NCI-H1436 (cell line): ENCODE measurements at places on chromosomes 11 and 22.

DNA sequence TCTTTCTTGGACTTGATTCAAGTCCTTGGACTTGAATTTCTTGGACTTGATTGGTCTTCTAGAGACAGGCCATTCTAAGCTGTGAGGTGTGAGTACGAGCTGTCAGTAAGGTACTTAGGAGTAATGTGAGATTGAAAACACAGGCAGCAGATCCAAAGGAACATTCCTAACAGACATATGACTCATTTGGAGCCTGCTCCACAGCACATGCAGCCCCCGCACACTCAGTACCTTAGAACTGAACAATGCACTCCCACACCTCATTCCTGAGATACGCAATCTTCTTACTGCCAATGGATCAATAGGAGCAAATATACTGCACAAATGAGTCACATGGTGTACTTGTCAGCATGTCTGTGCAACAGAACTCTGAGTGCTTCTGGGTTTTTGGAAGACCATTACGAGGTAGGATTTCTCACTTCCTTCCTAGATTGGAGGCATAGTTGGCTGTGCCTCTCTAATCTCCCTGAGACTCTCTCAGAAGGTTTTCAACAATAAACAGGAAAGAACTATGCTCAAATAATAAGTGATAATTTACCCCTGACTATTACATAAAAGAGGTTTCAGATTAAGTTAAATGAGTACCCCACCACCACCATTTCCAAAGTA, 243.1 kb downstream of the KCNA4 start:
- no peak for DNase-seq

GRCh38 chr11:30107899-30108298, 91.1 kb upstream of the KCNA4 start:
- no peak for DNase-seq

DNA sequence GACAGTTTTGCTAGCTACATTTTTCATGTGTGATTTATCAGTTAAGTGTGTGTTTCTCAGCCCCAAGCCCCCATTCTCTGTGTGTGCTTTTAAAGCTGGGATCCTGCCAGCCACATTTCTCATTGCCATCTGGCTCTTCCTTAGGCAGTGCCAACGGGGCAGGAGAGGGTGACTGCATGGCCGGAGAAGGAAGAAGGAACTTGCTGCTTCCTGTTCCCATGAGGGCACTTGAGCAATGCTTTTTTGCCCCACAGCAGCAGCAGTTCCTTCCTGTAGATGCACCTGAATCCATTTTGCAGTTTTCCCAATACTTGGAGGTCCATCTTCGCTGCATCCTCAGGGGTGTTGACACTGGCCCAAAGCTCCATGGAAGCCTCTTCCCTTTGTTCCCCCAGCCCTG, 37.5 kb downstream of the TNRC6B start:
- no peak for DNase-seq

DNA sequence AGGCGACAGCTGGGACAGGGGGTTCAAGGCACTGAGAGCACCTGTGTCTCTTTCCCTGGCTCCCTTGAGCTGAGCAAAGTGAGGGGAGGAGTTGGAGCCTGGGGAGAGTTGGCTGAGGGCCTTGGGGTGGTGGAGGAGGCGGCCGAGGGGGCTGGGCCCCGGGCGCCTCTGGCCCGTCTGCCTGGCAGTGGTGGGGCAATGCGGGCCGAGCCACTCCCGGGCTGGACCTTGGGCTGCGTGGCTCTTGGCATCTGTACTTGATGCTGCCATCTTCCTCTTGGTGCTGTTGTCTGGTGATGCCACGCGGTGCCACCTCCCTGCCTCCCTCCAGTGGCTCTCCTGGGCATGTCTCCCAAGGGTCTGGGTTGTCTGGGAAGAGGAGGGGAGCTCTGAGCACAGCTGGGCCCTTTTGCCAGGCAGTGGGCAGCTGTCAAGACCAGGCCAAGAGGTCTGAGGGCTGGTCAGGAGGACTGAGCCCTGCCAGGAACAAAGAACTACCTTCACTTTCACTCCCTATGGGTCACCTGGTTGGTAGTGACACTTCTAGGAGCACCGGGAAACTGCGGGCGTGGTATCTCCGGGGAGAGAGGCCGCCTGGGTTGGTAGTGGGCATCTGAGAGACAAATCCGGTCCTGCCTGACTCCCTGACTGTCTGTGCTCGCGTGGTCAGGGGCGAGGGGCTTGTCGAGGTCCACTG, 1.3 kb downstream of the GRIK4 start:
- DNase-seq = peak; percentile 22

- no peak for DNase-seq
Measured at GRCh38 chr11:130180491-130180890, 20.9 kb downstream of the ST14 start.

DNA sequence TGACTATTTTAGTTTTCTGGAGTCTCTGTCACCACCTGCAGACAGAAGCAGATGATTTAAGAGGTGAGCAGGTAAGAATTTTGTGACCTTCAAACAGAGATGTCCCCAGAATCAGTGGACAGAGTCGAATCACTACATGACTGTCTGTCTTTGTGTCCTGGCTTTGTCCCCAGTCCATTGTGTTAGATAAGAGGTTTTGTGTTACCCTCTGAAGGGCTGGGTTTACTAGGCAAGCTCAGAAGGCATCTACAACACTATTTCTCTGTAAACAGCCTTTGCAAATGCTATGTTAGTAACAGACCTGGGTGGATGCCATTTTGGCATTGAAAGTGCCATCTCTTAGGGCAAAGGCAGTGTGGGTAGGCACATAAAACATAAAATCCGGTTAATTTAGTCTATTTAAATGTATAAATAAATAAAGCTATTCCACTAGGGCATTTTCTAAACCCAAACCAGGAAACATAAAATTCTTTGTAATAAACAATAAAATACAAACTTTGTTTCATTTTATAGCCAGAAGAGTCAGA, 40.3 kb upstream of the CADM1 start:
- no peak for DNase-seq

DNA sequence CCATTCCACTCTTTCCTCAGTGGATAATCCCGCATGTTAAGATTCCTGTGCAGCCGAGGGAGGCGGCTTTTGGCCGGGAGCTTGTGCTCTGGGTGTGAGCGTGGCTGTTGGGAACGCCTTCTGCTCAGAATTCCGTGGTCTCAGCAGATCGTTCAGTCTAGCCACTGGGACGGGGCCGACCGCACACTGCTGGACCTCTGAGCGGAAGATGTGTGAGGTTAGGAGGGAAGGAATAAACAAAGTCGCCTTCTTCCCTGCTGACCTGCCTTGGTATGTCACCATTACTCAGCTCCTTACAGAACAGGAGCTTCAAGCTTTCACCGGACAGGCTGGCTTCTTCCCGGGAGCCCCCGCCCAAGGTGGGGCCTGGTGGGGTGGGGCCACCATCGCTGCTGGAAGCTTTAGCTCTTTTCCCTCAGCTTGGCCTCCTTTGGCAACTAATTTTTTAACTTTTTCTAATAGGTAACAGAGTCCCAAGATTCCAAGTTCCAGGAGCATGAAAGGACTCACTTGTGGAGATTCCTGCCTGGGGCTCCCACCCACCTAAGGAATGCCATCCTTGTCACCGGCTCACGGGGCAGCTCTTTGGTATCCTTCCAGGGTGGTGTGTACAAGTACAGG, 22.5 kb upstream of the SEPTIN5 start:
- DNase-seq = no peak

DNA sequence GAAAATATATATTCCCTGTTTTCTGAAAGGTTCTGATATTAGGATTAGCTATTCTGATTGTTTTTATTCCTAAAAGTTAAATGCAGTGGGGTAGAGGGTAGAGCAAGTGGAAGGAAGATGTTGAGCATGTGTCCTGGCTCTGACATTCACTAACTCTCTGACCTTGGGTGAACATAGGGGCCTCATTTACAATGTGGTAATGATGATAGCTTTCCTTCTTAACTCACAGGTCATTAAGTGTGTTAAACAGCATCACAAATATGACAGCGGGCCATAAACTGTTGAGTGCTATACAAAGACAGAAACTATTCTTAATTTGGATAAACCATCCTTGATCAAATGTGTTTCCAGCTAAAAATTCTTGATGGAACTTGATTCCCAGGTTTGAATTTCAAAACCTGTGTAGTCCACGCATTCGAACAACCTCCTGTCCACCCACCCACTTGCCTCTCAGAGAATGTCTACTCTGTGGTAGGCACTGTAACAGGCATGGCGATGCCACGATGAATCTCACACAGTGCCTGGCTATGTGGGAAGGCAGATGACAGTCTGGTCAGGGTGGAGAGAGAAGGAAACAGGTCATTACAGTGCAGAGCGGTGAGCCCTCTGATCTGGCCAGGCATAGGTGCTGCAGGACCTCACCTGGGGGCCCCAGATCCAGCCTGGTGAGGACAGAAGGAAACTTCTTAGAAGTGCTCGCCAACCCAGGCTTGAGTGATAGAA, 19.3 kb upstream of the PEX26 start:
- DNase-seq = no peak

GRCh38 chr11:41301023-41301422, 158.4 kb downstream of the LRRC4C start:
- no peak for DNase-seq

DNA sequence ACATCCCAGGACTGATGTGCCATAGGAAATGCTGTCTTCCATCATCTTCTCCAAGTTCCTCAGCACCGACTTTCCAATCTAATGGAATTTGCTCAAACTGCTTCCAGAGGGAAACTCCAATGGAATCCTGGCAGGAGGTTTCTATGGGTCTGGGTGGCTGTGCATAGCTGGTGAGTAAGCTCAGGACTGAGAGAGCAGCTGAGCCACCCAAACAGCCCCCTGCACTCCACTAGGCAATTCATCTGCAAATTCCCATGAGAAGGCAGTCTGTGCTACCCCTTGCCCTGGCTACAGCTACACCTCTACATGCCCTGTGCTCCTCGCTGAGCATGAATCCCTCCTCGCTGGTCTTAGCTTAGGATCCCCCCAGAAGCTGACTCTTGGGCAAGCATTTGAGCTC, 127.9 kb upstream of the CSNK2A3 start:
- DNase-seq = no peak

GRCh38 chr11:112565551-112565950, 304.9 kb upstream of the PLET1 start:
- DNase-seq = no peak

DNA sequence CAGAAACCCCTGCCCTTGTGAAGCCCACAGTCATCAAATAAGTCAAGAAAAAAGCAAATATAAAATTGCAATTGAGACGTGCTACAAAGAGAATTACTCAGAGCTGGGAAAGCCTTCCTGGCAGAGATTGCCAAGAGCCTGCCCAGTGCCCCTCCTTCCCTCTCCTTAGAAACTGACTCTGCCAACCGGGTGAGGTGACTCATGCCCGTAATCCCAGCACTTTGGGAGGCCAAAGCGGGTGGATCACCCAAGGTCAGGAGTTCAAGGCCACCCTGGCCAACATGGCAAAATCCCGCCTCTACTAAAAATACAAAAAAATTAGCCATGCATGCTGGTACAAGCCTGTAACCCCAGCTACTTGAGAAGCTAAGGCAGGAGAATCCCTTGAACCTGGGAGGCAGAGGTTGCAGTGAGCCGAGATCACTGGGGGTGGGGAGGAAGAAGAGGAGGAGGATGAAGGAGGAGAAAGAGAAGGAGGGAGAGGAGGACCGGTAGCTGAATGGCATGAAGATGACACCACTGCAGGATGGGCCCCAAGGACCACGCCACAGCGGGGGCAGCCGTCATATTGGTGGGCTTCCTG, 76.1 kb upstream of the RTL6 start:
- no peak for DNase-seq

- no peak for DNase-seq
Measured at GRCh38 chr11:68950762-68951161, 30.0 kb downstream of the MRGPRD start.

- DNase-seq = no peak
Measured at GRCh38 chr22:21726650-21727049, 8.9 kb downstream of the YPEL1 start.

GRCh38 chr11:110376711-110377324, 52.9 kb upstream of the FDX1 start:
- DNase-seq = peak; percentile 79

- DNase-seq = peak; percentile 26
Measured at GRCh38 chr22:27212617-27213177, 555.3 kb downstream of the MIAT start.

GRCh38 chr11:94815705-94816344, 47.7 kb downstream of the AMOTL1 start:
- peak; percentile 0 for DNase-seq

GRCh38 chr11:85167038-85167437, 460.1 kb downstream of the DLG2 start:
- DNase-seq = no peak

DNA sequence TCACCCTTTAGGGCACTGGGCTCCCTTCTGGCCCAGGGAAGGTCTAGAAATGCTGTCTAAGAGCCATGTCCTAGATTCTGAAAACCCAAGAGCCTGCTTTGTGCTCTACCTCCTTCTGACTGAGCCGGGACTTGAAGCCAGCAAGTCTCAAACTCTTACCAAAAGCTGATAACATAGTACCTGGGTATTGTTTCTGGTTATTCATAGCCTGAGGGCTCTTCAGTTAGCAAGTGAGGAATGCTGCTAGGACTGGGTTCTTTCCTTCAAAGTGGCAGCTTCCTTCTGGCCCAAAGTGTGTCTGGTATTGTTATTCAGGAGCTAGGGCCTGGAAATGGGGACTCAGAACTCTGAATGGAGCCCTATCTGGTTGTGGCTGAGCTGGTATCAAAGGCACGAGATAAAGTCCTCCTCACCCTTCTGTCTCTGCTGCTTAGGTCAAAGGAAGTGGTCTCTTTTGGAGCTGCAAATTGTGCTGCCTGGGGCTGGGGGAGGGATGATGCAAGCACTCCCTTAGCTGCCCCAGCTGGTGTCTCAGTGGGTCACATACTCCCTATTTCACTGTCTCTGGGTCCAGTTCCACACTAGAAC, 696.0 kb upstream of the CCDC179 start:
- DNase-seq = no peak

DNA sequence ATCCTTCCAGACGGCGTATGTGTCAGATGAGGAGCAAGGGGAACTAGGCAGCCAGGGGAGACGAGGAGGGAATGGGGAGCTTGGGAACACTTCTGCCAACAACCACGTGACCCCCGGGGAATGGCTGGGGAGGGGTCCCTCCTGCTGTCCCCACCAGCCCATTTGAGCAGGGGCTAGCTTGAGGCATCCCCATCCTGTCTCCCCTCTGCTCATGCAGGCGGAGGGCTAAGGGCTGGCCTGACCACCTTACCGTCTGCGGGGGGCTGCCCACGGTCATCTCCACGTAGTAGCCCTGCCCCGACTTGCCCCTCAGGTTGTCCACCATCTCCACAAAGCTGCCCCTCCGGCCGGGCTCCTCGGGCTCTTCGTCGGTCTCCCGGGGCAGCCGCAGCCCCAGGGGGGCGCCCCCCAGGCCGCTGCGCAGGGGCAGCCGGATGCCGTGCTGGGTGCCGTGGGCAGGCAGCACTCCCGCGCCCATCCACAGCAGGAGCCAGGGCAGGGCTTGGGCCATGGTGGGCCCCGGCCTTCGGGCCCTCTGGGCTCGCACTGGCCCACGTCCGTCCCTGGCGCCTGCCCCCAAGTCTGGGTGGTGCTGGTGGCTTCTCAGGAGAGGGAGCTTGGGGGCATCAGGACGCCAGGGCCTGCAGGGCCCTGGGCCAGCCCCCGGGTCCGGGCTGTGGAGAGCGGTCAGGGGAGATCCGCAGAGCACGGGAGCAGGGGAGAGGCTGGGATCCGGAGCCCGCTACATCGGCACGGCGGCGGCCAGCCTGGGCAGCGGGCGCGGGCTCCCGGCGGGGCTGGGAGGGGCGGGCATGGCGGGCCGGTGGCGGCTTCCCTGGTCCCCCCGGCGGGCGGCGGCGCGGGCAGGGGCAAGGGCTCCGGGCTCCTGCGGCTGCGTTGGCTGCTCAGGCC, 515 bp downstream of the BACE1 start:
- no peak for DNase-seq
